ENCODE measurements at places on chromosomes 1 and 21.

GRCh38 chr1:35745124-35745730 lies 24.6 kb downstream of the CLSPN start:
- DNase-seq = no peak

- DNase-seq = no peak
Measured at GRCh38 chr1:2330519-2331199, 60.7 kb downstream of the MORN1 start.

GRCh38 chr1:9363061-9363471 lies 70.4 kb downstream of the SPSB1 start:
- DNase-seq = no peak

DNA sequence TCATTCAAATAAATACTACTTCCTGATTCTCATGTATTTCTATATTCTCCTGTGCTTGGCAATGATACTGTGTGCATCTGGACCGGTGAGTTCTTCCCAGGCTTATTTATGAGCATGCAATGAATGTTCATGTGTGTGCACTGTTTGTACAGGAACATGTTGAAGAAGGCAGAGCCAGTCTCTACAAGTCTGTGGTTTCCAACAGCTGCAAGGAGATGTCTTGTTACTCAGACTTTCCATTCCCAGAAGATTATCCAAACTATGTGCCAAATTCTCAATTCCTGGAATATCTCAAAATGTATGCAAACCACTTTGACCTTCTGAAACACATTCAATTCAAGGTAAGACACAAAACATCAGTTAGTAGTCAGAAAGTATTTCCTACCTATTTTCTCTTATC lies 19.1 kb downstream of the FMO1 start:
- no peak for DNase-seq
